HepG2 (cell line): ENCODE measurements at places on chromosomes 1 and 21. TPM values are rescaled to one million over a fixed set of nuclear protein-coding genes. Genes with fewer than 3 reads are reported as not detected.

DNA sequence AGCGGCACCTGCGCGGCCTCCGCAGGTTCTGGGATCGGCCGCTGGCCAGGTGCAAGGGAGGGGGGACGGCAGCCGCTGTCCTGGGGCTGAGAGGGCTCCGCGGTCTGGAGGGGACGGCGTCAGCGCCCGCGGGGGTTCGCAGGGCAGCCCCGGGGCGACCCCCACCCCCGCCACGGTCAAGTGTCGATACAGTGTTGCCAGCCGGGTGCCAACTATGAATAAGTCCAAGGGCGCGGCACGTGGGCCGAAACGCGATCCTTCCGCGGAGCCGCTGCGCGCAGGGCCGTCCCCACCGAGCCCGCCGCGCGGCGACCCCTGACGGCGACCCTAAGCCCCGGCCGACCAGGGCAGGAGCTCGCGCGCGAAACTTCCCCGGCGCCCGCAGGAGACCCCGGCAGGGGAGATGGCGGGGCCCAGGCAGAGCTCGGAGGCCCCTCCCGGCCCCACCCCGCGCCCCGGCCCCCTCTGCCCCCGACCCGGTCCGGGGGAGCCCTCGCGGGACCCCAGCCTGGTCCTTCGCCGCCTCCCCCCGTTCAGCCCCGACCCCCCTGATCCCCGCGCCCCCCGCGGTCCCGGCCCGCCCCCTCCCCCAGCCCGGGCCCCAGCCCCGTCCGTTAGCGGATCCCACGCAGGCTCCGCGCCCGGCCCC is 586 bp upstream of the AGPAT3 start:
- no peak for DNase-seq

GRCh38 chr1:56627019-56627635 is 18.0 kb upstream of the PRKAA2 start:
- DNase-seq = no peak

STIL gene
- total RNA-seq = 18.6 and 22.8 TPM in 2 replicates

GRCh38 chr1:85467929-85468540 is 3.1 kb upstream of the DDAH1 start:
- no peak for DNase-seq

ADGRL4 gene
- total RNA-seq = not detected in 2 replicates

- no peak for DNase-seq
These were observed 88.4 kb downstream of the PRKAB2 start for GRCh38 chr1:147083919-147084272.

- no peak for DNase-seq
These were observed 84.9 kb downstream of the SLC16A1 start for GRCh38 chr1:112870887-112871646.

DNA sequence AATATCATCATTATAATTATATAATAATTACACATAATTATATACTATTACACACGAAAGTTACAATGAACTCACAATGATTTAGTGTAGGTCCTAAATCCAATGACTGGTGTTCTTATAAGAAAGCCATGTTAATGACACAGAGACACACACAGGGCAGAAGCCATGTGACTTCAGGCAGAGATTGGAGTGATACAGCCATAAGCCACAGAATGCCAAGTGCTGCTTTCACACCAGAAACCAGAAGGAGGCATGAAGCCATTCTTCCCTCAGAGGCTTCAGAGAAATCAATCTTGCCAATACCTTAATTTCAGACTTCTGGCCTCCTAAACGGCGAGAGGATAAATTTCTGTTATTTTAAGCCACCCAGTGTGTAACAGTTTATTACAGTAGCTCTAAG is 147.4 kb upstream of the KRTAP19-8 start:
- DNase-seq = no peak

SLC1A7 gene
- 0.04 TPM in 1 of 2 replicates, not detected in the other for total RNA-seq

DNA sequence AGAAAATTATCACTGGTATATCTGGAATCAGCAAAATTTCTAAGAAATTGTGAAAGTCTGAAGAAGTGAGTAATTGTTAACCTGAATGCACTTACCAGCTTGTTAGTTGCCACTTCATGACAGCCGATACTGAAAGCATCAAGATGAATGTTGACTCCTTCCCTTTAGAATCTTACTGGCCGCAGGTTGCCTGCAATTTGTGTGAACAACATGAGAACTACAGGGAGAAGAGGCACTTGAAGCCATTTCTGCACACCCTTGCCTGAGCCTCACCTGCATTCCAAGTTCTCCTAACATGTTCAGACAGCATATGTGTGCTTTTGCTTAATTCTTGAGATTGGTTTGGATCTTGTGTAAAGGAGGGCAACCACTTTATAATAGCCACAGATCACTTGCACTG is 59.2 kb upstream of the SSX2IP start:
- no peak for DNase-seq

NPR1 gene
- total RNA-seq = not detected in 2 replicates

DNA sequence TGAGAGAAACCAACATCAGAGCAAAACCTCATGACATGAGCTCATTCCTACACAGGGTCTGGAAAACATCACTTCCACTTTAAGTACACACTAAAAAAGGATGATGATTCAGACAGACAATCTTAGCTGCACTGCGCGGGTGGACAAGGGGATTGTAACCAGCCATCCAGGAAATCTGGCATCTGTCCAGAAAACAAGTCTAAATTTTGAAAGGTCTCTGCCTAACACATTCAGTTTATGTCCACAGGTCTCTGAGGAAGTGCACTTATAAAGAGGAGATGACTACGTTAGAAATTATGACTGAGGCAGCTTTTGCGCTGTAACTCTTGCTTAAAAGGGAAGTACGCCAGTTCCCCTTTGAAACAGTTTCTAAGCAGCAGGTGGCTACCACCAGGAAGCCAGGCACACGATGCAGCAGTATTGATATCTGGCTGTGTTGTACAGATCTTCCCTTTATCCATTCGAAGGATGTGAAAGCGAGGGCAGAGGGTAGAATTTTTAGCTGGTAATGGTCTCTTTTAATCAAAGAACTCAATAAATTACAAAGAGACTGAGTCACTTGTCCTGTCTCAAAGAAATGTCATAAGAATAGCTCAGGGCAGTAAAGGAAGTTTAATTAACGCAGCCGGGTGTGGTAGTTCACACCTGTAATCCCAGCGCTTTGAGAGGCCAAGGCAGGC is 128.0 kb downstream of the SETD4 start:
- DNase-seq = no peak

- no peak for DNase-seq
These were observed 83.1 kb upstream of the CSF3R start for GRCh38 chr1:36565576-36566501.

TCHHL1 gene
- total RNA-seq = not detected in 2 replicates

GRCh38 chr1:192839162-192840066 is 30.6 kb downstream of the RGS2 start:
- DNase-seq = no peak

JAM2 gene
- total RNA-seq = not detected in 2 replicates
